Glomerular endothelial cell (primary cell): ENCODE measurements at places on chromosomes 6 and 20. TPM values are rescaled to one million over a fixed set of nuclear protein-coding genes. Genes with fewer than 3 reads are reported as not detected.

PRPH2 gene
- 0.15 and 0.29 TPM in 2 replicates for total RNA-seq

ISM1 gene
- 0.29 and 1.3 TPM in 2 replicates for total RNA-seq

OR2H1 gene
- not detected in 2 replicates for total RNA-seq

OR2J3 gene
- not detected in 2 replicates for total RNA-seq

B3GALT4 gene
- 4.5 and 6.8 TPM in 2 replicates for total RNA-seq

GRM1 gene
- 0.05 and 0.06 TPM in 2 replicates for total RNA-seq
